NCI-H460 (cell line): ENCODE measurements at places on chromosomes 5 and 9.

DNA sequence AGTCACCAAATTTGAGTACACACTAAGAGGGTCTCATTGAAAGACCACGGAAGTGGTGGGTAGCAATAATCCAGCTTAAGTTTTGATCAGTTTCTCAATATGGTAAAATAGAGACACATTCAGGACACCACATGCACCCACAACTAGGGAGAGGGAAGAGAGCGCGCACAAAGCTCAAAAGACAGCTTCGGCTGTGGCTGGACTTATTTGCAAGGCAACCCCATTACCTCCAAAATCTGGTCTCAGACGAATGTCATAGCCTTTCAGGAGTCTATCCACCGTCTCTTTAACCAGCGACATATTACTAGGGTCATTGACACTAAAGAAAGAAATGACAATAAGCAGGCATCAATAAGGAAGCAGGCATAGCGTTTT is 443 bp downstream of the GABRB2 start:
- DNase-seq: no peak

DNA sequence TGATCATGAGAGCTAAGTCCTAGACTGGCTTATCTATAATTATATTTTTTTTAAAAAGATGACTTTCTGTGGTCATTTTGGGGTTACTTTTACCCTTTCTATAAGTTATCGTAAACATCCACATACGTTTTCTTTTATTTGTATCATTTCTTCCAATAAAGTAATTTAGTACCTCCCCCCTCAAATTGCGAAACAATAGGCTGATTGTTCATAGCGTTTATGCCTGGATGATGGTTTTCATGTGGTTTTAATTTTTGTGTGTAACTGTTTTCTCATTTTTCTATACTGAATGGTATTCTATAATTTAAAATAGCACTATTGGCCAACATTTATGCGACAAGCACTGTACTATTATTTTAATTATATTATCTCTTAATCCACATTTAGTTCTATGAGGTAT is 44.5 kb downstream of the SMC5 start:
- no peak for DNase-seq

GRCh38 chr5:72380492-72381274 is 60.5 kb downstream of the PTCD2 start:
- DNase-seq: no peak

- DNase-seq: no peak
Observed at GRCh38 chr9:137126786-137127185, 12.2 kb upstream of the GRIN1 start.

- no peak for DNase-seq
Observed at GRCh38 chr9:91583966-91584365, 160.3 kb upstream of the NFIL3 start.

- no peak for DNase-seq
Observed at GRCh38 chr9:114549697-114550330, 37.8 kb upstream of the ATP6V1G1 start.

DNA sequence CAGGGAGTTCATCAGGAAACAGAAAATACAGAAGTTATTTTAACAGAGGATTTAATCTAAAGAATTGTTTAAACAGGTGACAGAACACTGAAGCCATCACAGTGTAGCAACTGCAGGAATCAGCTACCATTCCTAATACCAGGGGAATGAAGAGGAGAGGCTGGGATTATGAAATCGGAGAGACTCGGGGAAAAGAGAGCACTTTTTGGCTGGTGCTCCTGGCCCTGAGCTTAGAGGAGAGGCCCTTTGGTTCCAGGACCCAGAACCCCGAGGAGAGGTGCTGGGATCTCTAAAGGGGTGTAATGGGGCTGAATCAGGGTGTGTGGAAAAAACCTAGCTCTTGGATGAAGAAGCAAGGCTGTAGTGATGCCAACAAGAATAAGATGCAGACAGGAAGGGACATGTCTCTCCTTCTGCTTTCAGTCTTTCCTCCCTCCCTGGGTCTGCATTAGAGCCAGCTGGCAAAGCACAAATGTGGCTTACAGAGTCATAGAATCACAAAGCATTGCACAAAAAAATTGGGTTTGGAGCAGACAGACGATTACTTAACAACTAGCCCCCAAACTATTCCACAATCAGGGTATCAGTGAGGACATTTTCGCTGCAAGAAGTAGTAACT is 11.6 kb upstream of the SFXN1 start:
- no peak for DNase-seq
